ENCODE measurements at places on chromosomes 1 and 21.

DNA sequence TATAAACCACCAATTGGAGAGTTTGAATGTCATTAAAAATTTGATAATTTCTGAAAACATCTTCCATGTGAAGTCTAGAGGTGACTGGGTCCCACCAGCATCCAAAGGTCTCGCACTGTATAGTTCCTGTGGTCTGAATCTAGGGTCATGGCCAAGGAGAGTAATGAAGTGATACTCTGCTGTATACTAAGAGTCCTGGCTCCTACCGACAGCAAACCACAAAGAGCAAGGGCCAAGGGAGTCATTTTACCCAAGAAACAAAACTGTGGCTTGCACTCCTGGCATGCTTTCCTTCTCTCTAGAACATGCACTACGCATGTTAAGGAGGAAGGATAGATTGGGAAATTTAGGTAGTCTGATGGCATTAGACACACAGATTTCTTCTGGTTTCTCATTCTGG, 115.6 kb downstream of the BRINP2 start:
- DNase-seq, result no peak

DNA sequence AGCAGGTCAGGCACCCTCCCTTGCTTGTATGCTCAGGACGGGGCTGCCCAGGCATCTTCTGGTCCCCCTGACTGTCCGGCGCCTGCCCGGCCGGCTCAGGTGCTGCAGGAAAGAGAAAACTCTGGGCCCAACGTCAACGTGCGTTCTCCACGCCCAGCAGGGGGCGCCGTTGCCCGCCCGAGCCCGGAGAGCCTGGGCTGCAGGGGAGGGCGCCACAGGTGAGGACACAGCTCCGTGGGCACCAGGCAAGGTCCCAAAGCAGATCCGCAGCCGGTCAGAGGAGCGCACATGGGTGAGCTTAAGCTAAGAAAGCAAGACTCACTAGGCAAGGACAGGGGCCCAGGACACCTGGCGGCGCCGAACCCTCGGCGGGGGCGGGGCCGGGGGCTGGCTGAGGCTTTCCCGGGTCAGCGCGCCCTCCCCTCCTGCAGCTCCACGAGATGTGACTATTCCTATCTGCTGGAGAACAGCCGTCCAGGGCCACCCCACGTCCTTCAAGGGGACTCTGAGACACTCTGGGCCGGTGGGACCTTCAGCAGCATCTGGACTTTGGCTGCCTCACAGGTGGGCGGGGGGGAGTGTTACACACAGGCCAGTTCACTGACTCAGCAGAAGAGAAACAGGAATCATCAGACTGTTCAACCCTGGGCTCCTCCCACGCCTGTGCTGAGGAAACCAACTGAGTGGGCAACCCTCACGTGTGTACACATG, 29.3 kb downstream of the KRTAP10-1 start:
- DNase-seq, result peak; percentile 21

- no peak for DNase-seq
These were observed 17.7 kb downstream of the NGF start for GRCh38 chr1:115320377-115320776.

DNA sequence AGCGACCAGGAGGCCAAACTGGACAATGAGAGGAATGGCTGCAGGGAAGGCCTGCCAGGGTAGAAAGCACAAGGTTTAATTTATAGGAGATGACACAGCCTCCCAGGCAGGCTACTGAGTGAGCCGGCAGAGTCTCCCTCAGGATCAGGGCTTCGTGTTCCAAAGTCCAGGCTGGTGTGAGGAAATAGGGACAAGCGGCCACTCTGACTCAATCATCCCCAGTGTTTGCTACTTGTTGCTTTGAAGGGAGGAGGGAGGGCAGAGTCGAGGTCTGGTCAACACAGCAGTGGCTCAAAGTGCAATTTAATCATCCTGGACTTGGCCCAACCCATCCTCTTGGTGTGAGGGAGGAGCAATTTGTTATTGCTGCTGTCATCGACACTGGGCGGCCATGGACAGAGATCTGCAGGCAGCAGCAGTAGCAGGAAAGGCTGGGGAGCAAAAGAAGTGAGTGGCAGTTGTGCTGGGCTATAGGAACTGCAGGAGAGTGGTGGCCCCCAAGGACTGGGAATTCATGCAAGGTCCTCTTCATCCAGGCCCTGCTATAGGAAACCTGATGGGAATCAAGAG, 27.5 kb downstream of the TBX15 start:
- no peak for DNase-seq

- DNase-seq, result peak; percentile 6
These were observed 151.1 kb downstream of the ZNF281 start for GRCh38 chr1:200258447-200259375.

GRCh38 chr21:16310176-16310575, 580.4 kb downstream of the USP25 start:
- no peak for DNase-seq

DNA sequence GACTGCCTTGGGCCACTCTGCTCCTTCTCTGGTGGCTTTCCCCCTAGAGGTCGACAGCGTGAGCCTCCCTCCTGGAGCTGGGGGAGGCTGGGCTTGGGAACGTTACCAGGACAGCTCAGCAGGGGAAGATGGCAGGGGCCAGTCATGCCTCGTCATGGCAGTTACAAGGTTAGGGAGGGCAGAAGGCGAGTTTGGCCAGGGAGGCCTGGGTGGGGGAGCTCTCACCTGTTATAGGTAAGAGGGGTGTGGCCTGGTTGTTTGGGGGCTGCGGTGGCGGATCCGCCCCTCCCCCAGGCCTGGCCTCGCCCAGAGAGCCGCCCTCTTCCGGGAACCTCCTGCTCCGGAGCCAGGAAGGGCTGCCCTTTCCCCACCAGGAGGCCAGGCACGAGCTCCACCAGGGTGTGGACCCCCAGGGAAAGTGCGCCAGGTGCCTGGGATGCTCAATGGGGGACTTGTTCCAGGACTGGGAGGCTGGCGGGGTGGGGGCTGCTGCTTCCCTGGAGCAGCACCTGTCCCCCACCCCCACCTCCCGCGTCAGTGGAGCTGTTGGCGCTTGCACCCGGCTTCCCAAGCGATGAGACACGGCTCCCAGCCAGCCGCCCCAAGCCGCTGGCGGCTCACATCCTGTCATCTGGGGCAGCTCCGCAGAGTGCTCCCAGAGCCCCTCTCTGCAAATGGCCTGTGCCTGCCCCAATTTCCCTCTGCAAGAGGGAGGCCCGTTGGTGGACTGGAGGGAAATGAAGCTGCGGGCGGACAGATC, 23.6 kb upstream of the PKP1 start:
- no peak for DNase-seq

All from CD14-positive monocyte (primary cell).